Fibroblast of skin of left biceps (primary cell): ENCODE measurements at places on chromosomes 3 and 15.

DNA sequence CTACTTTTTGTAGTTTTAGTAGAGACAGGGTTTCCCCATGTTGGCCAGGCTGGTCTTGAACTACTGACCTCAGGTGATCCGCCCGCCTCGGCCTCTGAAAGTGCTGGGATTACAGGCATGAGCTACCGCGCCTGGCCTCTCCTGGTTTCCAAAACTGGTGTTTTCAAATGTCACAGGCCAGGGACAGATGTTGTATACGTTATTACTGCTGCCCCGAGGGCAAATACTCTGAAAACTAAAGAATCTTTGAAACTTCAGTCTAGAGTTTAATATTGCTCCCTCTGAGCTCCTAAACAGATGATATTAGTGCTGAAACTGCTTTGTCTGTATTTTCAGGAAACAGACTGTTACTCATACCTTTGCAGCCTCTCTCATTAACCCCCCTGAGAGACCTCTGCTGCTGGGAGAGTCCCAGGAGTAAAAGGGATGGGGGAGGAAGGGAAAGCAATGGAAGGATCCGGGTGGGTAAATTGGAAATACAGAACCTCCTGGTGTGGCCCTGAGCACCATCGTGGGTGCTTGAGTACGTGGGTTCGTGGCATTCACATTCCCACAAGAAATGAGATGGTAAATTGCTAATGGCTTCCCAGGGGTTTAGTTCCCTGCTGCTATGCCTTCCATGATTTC is 96.3 kb upstream of the IGF1R start:
- DNase-seq, result no peak

GRCh38 chr15:101194546-101195125 is 57.2 kb downstream of the CHSY1 start:
- no peak for DNase-seq

GRCh38 chr3:52655895-52656294 is 29.8 kb downstream of the PBRM1 start:
- DNase-seq, result no peak

DNA sequence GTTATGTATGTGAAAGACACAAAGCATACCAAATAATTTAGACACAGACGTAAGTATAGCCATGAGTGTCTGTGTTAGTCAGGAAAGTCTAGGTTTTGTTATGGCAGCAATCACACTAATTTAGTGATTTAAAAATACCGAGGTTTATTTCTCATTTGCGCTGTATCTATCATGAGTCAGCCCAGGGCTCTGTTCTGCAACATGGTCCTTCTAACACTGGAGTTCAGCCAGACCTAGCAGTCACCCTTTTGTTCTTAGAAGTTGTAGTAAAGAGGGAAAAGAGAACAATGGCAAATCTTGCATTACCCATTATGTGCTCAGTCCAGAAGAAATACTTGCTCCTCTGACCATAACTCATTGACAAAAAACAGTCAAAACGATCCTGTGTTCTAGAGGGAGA is 311.5 kb downstream of the NLGN1 start:
- DNase-seq, result no peak

GRCh38 chr3:130894986-130895280 is 1.0 kb downstream of the ATP2C1 start:
- no peak for DNase-seq

GRCh38 chr15:92409006-92409405 is 15.3 kb downstream of the ST8SIA2 start:
- no peak for DNase-seq

DNA sequence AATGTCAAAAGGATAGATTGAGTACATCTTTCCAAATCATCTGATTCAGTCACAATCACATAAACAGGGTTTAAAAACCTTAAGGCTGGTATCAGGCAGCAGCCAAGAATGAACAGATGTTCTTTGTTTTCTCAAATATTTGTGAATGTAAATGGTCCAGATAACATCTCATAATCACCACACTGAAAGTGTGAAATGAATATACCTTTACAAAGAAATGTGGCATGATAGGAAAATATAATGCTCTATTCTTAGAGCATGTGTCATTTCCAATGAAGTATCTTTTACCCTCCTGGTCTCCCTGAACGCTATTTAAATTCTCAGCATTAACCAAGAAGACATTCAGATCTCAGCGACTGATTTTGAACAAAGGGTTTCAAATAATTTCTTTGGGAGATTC is 8.8 kb upstream of the ACTC1 start:
- DNase-seq, result no peak

DNA sequence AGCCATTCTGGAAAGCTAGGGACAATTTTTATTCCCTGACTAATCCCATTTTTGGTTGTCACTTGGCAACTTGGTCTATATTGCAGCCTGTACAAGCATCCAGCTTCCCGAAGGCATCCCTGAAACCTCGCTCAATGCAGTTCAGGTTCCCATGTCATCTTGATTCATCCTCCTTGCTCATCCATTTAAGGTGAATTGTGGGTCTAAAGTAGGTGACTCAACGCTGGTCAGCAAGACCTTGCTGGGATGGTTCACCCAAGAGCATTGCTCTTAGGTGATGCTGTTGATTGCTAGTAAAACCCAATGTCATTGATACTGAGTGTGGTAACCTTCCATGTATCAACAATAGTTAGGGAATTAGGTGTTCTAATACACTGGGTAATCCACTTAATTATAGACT is 13.1 kb upstream of the RAB8B start:
- DNase-seq, result no peak

DNA sequence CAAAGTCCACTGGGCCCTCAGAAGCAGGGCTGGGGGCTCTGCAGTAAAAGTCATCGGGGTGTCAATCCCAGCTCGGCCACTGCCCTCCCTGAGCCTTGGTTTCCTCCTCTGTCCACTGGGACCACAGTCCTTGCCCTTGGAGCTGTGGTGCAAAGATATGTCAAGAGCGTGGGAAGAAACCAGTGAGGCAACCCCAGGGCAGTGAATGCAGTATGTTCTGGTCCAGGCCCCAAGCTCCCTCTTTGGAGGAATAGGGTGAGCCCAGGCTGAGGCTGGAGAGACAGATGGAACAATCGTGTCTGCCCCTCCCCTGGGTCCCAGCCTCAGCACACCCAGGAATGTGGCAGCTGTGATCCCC is 779 bp downstream of the GRIP2 start:
- DNase-seq, result no peak

DNA sequence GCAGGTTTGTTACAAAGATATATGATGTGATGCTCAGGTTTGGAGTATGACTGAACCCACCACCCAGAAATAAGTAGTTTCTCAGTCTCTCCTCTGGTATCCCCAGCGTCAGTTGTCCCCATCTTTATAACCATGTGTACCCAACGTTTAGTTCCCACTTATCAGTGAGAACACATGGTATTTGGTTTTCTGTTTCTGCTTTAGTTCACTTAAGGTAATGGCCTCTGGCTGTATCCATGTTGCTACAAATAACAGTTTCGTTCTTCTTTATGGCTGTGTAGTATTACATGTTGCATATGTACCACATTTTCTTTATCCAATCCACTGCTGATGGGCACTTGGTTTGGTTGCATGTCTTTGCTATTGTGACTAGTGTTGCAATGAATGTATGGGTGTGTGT is 132.3 kb downstream of the LMLN start:
- no peak for DNase-seq

DNA sequence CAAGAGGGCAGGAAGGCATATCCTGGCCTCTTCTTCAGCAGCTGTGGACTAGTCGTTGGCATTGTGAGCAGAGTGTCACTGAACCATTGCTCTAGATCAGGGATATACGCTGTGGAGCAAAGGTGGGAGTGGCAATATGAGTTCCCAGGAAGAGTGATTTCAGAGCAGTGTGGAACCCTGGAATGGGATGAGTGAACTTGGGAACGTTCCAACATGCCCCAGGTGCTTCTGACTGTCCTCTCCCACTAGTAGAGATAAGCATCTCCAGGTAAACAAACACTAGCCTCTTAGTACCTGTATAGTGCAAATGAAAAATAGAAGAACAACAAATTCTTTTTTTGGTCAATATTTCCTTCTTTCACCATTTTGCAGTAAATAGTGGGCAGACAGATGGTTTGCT is 123.6 kb upstream of the VEPH1 start:
- no peak for DNase-seq

DNA sequence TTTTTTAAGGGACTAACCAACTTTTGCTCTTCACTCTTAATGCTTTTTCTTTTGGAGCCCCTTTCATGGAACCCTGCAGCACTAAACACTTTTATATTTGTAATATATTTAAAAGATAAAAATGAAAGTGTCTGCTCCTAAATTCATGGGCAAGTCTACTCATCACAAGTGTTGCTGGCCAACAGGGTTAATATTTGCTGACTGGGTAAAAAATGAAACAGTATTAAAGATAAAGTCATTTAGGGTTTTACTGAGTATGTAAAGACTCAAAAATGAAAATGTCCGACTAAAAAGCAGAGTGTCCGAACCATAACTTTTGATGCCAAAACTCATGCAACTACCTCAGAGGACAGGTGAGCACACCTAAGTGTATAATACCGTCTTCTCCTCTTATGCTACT is 54.0 kb downstream of the MOBP start:
- no peak for DNase-seq

- DNase-seq, result no peak
Observed at GRCh38 chr3:78717041-78717440, 1050.8 kb downstream of the ROBO1 start.

- DNase-seq, result no peak
Observed at GRCh38 chr3:19931180-19931692, 2.8 kb downstream of the EFHB start.

DNA sequence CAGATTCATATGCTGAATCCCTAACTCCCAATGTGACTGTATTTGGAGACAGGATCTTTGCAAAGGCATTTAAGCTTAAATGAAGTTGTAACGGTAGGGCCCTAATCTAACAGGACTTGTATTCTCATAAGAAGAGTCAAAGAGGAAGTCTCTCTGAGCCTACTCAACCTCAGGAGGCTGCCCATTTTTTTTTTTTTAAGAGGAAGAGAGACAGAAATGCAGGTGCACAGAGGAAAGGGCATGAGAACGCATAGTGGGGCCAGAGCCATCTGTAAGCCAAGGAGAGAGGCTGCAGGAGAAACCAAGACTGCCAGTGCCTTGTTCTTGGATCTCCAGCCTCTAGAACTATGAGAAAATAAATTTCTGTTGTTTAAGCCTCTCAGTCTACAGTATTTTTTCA is 28.4 kb downstream of the ZNF860 start:
- no peak for DNase-seq

- DNase-seq, result no peak
Observed at GRCh38 chr3:62414786-62415185, 41.4 kb upstream of the FEZF2 start.

DNA sequence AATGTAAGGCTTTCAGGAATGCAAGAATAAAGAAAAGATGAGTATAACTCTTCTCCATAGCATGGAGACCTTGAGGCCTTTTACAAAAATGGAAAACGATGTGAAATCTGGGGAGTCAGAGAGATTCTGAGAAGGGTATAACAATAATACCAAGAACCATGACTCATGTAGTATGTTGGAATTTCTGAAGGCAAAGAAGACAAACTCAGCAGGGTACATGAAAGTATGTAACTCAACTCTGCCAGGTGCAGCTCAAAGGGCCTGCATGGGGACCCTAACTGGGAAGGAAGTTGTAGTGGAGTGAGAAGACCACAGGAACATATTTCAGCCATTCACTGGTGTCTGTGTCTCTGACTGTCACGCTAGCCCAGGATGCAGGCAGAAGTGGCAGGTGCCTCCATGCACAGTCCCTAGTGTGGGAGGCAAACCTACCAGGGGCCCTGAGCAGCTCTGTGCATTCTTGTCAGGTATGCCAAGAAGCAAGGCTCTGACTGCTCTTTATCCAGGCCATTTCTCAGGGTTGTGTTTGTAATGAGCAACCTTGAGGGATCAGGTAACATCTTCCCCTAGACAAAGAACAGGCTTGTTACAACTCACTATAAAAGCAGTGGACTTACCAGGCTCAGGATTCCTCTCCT is 57.2 kb downstream of the GPR156 start:
- no peak for DNase-seq

GRCh38 chr3:179432021-179432420 is 19.2 kb downstream of the GNB4 start:
- DNase-seq, result no peak

GRCh38 chr15:63255489-63255990 is 21.9 kb upstream of the APH1B start:
- DNase-seq, result no peak

GRCh38 chr3:67897351-67898336 is 243.2 kb upstream of the SUCLG2 start:
- DNase-seq, result no peak

DNA sequence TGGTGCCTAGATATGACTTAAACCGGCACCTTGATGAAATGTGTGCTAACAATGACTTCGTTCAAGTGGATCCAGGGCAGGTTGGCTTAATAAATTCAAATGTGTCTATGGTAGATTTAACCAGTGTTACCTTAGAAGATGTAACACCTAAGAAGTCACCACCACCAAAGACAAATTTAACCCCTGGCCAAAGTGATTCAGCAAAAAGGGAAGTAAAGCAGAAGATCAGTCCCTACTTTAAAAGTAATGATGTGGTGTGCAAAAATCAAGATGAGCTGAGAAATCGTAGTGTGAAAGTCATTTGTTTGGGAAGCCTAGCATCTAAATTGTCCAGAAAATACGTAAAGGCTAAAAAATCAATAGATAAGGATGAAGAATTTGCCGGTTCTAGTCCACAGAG is 1.1 kb downstream of the FAN1 start:
- DNase-seq, result no peak
